ENCODE measurements at places on chromosomes 1 and 21. TPM values are rescaled to one million over a fixed set of nuclear protein-coding genes. Genes with fewer than 3 reads are reported as not detected.

The ACTA1 gene
- total RNA-seq = not detected

The EDARADD gene
- not detected for total RNA-seq

The PRRX1 gene
- total RNA-seq = 0.49 TPM

The OR6N1 gene
- total RNA-seq = not detected

The SPRR2A gene
- total RNA-seq = not detected

The ARMH1 gene
- total RNA-seq = 0.25 TPM

The DYRK3 gene
- total RNA-seq = 9.3 TPM

The SLAMF8 gene
- total RNA-seq = not detected

The DMRTA2 gene
- not detected for total RNA-seq

The RHD gene
- not detected for total RNA-seq

The TRAF3IP3 gene
- not detected for total RNA-seq

The TCP10L gene
- total RNA-seq = 0.57 TPM

The TAS1R1 gene
- not detected for total RNA-seq

The CFHR1 gene
- total RNA-seq = not detected

The SPATA45 gene
- total RNA-seq = not detected

The CAMK1G gene
- total RNA-seq = not detected

The KCTD3 gene
- 45.8 TPM for total RNA-seq

The NID1 gene
- total RNA-seq = 261 TPM

The RXFP4 gene
- total RNA-seq = 0.06 TPM

The FMO5 gene
- 2.6 TPM for total RNA-seq

The ILF2 gene
- total RNA-seq = 204 TPM

The BMP8A gene
- total RNA-seq = 0.19 TPM

The IVL gene
- not detected for total RNA-seq

The RNF207 gene
- 15.5 TPM for total RNA-seq

The SH3GLB1 gene
- 35.0 TPM for total RNA-seq

The NBPF11 gene
- total RNA-seq = 6.7 TPM

The CRB1 gene
- total RNA-seq = under 0.01 TPM

All from bladder microvascular endothelial cell (primary cell).